ENCODE measurements at places on chromosomes 7 and 10.

DNA sequence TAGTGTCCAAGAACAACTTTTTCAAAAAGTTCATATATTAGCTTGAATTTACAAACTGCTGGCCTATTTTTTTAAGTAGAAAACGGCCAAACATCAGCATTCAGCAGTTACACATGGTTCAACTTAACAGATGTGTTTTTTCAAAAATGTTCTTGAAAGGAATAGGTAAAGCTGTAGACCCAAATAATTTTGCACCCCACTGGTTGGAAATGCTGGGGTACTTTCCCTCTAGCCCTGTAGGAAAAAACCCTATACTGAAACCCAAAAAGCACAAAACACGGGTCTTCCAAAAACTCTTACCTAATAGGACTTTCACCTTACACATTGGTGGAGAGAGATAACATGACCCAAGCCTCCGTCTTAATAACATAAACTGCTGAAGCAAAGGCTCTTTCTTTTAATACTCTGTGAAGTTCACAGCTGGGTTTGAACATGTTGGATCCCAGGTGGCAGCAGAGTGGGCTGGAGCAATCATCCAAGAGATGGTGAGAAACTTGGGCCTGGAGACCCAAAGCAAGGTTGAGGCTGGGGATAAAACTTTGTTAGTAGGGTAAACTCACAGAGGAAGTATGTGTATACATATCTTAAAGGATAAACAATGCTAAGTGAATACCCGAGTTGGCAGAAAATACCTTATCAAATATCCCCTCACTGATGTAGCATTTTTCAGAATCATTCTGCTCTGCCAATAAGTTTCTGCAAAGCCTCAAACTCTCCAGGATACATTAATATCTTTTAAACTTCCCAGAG, 629 bp upstream of the DNAJC9 start:
- no peak for DNase-seq

- no peak for DNase-seq
These were observed 53.6 kb upstream of the ELN start for GRCh38 chr7:73974101-73974947.

- no peak for DNase-seq
These were observed 71.3 kb upstream of the DGKB start for GRCh38 chr7:14973712-14974428.

DNA sequence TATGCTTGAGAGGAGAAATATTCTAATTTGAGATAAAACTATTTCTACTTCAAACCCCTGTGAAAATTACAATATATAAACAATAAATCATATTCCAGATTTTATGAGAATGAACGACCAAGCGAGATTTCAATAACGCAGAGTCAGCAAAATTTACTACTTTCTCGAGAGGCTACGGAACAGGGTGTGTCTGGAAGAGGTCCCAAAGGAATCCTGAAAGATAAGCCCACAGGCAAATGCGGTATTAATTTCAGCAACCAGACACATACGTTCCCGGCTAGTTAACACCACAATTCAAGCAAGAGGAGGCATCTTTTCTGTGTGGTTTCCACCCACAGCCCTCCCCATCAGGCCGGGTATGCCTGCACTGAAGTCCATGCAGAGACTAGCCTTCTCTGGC, 26.4 kb downstream of the BEND7 start:
- no peak for DNase-seq

GRCh38 chr10:79268742-79269141, 78.5 kb upstream of the PPIF start:
- DNase-seq: no peak

DNA sequence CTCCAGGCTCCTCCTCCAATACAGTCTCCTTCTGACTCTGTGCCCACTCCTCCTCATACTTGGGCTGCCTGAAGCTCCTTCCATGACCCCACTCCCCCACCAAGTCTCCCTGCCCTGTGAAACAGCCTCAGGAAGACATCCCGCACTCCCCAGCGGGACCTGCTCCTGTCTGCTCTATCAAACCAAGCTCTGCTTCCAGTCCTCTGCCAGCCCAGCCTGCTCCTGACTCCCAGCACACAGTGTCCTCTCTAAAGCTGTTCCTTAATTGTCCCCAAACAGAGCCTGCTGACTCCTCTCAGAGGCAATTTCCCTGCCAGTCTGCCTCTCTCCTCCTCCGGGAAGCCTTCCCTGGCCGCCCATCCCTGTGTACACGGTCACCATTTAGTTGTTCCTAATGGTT, 9.9 kb downstream of the POLL start:
- DNase-seq: no peak

GRCh38 chr10:6005856-6006395, 28.6 kb upstream of the IL15RA start:
- DNase-seq: no peak

DNA sequence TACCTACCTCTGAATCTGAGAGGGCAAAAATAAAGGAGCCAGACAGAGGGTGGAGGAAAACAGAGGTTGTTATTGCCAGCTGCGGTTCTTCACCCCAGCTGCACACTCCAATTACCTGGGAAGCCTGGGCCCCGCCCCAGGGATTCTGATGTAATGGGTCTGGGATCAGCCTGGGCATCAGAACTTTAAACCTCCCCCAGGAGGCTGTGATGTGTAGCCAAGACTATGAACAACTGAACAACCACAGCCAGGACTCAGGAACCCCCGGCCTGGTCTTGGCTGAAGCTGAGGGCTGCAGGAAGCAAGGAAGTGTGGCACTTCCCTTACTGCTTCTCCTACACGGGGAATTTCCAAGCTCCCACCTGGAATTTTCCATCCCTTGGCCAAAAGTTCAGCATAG, 89.3 kb downstream of the HIP1 start:
- no peak for DNase-seq
